ENCODE measurements at places on chromosomes 2 and 18.

GRCh38 chr18:32373995-32374394 is 96.7 kb downstream of the GAREM1 start:
- DNase-seq: peak; percentile 83

DNA sequence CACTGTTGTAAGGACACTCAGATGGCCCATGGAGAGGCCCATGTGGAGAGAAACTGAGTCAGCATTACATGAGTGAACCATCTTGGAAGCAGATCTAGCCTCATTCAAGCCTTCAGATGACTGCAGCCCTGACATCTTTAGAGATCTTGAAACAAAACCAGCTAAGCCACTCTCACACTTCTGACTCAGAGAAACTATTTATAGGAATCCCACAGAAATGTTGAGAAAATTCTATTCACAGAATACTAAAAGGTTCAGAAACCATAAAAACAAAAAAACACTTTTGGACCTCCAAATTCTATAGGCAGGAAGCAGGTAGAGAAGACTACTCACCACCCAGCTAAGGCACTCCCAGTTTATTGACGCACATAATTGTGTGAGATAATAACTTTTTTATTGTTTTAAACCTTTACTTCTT is 8.7 kb downstream of the TMEM169 start:
- peak; percentile 31 for DNase-seq

DNA sequence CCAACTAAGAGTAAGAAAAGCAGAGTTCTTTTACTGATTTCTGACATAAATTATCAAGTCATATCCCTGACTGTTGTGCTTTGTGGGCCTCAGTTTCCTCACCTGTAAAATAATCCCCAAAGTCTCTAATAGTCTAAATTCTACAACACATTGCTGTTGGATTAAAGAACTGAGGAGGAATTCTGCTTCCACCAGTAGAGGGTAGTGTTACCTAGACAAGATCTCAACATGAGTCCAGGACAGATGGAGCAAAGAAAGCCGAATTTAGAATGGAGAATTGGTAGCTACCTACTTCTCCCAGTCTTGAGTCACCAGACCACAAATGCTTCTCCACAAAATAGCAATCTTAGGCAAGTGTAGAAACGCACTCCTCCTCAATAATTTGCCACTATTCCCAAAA is 462.5 kb upstream of the FSHR start:
- DNase-seq: peak; percentile 38

- DNase-seq: no peak
Measured at GRCh38 chr2:159283529-159283928, 3.0 kb downstream of the WDSUB1 start.

GRCh38 chr2:42933824-42934254 is 141.5 kb upstream of the HAAO start:
- peak; percentile 71 for DNase-seq

GRCh38 chr2:42190191-42190590 is 21.0 kb downstream of the EML4 start:
- no peak for DNase-seq

GRCh38 chr2:157227592-157227991 is 29.9 kb upstream of the GALNT5 start:
- DNase-seq: no peak

Data from epithelial cell of esophagus (primary cell).